ENCODE measurements at places on chromosomes 13 and 19. TPM values are rescaled to one million over a fixed set of nuclear protein-coding genes. Genes with fewer than 3 reads are reported as not detected.

CYP2A7 gene
- not detected for total RNA-seq

NLRP11 gene
- total RNA-seq = not detected

CNN1 gene
- total RNA-seq = 9.2 TPM

NALCN gene
- total RNA-seq = 7.1 TPM

GJB2 gene
- total RNA-seq = 0.82 TPM

APLP1 gene
- total RNA-seq = 18.6 TPM

All from smooth muscle cell of the coronary artery (primary cell).